ENCODE measurements at places on chromosomes 7 and 10.

- DNase-seq, result no peak
Measured at GRCh38 chr10:121405549-121405948, 192.7 kb downstream of the FGFR2 start.

DNA sequence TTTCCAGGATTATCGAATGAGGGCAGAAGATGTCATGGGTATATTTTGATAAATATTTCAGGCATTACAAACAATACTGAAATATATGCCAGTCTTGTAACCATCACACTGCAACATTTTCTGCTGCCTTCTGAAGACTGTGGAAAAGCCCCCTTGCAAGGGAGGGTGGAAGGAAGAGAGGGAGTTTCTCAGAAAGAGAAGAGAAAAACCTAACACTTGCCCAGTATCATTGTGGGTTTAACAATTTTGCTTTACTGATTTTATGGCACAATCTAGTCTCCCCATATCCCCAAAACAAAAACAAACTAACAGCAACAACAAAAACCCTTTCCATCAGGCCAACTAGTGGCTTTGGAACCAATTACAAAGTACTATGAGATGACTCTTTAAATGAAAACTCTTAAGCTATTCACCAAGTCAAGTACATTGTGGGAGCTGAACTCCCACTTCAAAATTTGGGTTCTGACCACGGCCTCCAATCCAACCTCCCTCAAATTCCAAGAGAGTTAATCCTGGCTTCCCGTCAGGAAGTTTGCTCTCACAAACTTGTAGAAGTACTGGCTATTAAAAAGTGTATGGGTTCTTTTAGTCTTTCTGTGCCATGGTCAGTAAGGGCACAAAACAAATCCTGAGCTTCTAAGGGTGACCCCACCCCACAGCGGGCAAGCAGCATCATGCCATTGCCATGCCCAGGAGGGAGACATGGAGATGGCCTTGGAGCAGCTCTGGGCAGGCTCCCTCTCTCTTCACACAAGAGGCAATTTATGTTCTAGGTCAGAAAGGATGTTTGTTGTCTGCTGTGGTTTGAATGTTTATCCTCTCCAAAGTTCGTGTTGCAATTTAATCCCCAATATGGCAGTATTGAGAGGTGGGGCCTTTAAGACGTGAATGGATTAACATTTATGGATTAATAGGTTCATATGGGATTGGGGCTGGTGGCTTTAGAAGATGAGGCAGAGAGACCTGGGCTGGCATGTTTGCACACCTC lies 96.3 kb downstream of the JAZF1 start:
- no peak for DNase-seq

GRCh38 chr10:62738916-62739315 lies 65.6 kb upstream of the ADO start:
- DNase-seq, result no peak

DNA sequence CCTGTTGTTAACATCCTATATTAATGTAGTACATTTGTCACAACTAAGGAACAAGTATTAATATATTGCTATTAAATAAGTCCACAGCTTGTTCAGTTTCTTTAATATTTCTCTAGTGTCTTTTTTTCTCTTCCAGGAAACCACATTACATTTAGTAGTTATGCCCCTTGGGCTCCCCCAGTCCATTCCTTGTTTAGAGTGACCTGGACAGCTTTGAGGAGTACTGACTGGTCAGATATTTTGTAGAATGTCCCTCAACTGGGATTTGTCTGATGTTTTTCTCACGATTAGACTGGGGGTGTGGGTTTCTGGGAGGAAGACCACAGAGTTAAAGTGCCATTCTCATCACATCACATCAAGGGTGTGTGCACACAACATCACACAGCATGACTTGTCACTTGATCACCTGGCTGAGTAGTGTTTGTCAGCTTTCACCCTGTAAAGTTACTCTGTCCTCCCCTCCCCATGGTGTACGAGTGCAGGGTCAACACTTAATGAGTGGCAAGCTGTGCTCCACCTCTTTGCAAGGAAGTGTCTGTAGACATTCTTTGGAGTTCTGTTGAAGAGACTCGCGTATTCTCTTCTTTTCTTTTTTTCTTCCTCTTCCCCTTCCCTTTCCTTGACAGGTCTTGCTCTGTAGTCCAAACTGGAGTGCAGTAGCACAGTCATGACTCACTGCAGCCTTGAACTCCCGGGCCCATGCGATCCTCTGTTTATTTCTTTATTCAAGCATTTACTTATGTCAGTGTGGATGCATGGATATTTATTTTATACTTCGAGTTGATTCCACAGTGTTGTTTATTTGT lies 10.2 kb downstream of the LMTK2 start:
- no peak for DNase-seq

GRCh38 chr10:69730251-69731156 lies 71.2 kb upstream of the COL13A1 start:
- no peak for DNase-seq

GRCh38 chr7:98205162-98205845 lies 5.9 kb upstream of the BHLHA15 start:
- no peak for DNase-seq

DNA sequence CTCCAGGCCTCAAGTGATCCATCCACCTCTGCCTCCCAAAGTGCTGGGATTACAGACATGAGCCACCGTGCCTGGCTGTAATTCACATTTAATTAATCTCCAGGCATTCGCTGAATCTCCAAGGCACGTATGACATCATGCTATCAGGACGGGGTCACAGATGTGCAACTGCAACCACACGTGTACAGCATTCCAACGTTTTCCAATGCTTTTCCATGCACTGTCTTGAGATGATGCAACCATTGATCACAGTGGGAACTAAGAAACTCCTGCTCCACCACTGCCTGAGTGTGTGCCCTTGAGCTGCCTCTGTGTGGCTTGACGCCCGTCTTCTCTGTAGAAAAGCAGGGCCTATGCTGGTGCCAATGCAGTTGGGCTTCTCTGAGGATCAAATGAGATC lies 119.8 kb upstream of the LYZL2 start:
- no peak for DNase-seq

DNA sequence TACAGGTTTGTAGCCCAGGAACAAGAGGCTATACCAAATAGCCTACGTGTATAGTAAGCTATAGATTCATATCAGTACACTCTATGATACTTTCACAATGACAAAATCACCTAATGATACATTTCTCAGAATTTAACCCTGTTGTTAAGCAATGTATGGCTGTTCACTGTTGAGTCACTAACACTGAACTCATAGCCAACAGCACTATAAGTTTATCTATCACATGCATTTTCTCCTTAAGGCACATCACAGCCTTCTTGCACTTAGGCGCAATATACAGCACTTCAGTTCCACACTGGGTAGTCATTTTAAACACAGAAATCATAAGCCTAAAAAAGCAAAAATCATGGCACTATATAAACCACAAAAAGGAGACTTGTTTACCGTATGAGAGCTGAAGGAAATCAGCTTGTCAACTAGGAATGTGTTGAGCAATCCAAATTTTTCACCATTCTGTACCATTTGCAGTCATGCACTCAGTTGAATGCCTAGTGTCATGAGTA lies 45.6 kb downstream of the ZNF438 start:
- no peak for DNase-seq

- DNase-seq, result no peak
Measured at GRCh38 chr10:99654390-99655175, 4.7 kb upstream of the ENTPD7 start.

- no peak for DNase-seq
Measured at GRCh38 chr10:131569851-131570715, 258.6 kb upstream of the TCERG1L start.

DNA sequence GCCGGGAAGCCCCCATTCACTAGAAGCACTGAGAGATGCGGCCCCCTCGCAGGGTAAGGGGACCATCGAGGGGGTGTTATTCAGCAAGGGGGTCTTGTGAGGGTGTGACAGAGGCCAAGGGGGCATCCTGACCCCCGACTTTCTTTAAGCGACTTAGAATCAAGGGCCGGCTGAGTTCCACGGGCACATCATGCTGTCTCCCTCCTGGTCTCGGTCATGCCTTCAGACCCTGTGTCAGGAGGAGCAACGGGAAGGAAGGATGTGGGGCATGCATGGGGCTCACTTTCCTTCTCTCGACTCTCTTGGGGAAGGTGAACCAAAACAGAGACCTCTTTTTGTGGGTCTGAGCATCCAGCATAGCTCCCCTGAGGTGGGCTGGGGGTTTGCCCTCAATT lies 2.5 kb downstream of the ACSL5 start:
- no peak for DNase-seq

GRCh38 chr10:5555881-5556280 lies 31.1 kb downstream of the CALML3 start:
- DNase-seq, result no peak

GRCh38 chr10:86727470-86727869 lies 28.9 kb upstream of the BMPR1A start:
- DNase-seq, result no peak

GRCh38 chr10:22803261-22803885 lies 89.0 kb upstream of the PIP4K2A start:
- DNase-seq, result no peak

- DNase-seq, result no peak
Measured at GRCh38 chr10:24393201-24393600, 184.3 kb downstream of the KIAA1217 start.

DNA sequence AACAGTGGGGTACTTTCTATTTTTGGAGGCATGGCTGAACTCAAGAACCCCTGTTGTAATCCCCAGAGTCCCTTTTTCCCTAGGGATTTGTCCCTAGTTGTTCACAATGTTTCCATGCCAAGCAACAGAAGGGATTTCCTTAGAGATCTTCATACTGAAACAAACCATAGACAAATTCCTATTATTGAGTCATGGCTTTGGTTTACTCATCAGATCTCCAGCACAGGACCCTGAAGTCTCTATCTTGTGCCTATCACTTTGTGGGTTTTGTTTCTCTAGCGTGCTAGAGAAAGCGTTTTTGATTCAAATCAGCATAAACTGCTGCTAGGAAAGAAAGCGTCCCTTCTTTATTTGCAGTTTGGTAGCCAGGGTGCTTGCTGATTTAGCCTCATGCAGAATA lies 165.0 kb downstream of the BAMBI start:
- no peak for DNase-seq

DNA sequence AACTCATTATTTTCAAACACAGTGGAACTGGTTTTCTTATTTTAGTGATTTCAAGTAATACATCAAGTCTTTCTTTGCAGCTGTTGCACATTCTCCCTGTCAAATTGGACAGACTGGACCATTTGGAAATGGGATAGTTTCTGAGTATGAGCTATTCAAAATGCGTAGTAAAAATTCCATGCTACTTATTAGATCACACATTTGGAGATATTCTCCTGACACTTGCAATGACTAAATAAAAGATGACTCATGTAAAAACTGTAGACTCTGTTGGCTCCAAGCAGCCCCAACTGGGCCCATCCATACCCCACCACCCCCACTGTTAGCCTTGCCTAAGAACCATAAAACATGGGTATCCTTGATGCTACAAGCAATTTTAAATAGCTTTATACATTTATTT lies 25.9 kb upstream of the BICC1 start:
- no peak for DNase-seq

DNA sequence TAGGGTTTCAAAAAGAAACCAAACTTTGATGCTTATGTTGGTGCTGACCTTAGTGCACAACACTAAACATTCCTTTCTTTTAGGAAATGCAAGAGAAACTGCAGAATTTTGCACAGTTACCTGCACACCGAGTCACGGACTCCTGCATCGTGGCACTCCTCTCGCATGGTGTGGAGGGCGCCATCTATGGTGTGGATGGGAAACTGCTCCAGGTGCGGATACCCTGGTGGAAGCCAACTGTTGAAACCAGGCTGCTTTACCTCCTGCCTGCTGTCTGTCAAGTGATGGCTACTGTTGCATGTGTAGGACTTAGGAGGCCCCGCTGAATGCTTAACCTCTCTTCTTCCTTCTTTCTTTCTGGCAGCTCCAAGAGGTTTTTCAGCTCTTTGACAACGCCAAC lies 11.7 kb downstream of the CASP2 start:
- DNase-seq, result no peak

GRCh38 chr10:113041841-113042750 lies 92.0 kb downstream of the TCF7L2 start:
- no peak for DNase-seq

GRCh38 chr7:136997735-136998134 lies 129.3 kb downstream of the CHRM2 start:
- DNase-seq, result no peak

GRCh38 chr7:29609162-29610037 lies 45.8 kb downstream of the PRR15 start:
- DNase-seq, result no peak

GRCh38 chr7:76048668-76048988 lies 722 bp downstream of the MDH2 start:
- no peak for DNase-seq

GRCh38 chr10:70562036-70562755 lies 40.3 kb downstream of the PRF1 start:
- no peak for DNase-seq

DNA sequence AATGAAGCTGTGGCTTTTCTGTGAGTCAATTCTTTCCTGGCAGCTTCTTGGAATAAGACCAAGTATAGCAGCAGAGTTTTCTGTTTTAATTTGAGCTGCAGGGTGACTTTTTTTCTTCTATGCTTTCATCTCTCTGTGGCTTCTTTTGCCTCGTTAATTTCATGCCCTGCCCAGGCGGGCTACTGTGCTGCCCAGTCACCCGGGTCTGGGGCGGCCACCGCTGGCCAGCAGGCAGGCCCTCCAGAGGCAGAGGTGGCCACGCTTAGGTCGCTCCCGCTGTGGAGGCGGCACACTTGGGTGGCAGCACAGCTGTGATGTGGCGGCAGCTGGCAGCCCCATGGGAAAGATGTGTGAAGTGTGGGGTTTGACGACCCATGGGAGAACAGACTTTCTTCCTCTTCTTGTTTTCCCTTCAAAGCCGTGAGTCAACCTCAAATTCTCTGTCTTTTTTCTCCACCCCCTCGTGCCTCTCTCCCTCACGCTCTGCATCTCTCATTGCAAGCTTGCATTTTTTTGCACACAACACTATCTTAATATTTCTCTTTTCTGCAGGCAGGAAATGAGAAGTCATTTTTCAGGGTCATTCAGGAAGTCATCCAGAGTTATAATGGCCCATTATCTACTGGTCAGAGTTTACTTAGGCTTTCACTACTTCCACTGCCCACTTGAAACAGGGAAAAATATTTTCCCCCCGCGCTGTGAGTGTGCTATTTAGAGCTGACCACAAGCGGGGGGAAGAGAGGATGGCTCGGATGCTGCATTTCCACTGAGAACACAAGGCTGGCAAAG lies 67.8 kb downstream of the EGFR start:
- peak; percentile 65 for DNase-seq

Data from putamen (tissue), 1 donor.